ENCODE measurements at places on chromosomes 3 and 15.

GRCh38 chr15:62464705-62465104, 299.6 kb upstream of the C2CD4B start:
- no peak for DNase-seq

- DNase-seq, result no peak
Measured at GRCh38 chr15:70375006-70375431, 277.3 kb upstream of the TLE3 start.

- DNase-seq, result no peak
Measured at GRCh38 chr3:111904376-111905241, 45.5 kb downstream of the PHLDB2 start.

- no peak for DNase-seq
Measured at GRCh38 chr3:162391301-162391700, 894.7 kb downstream of the OTOL1 start.

DNA sequence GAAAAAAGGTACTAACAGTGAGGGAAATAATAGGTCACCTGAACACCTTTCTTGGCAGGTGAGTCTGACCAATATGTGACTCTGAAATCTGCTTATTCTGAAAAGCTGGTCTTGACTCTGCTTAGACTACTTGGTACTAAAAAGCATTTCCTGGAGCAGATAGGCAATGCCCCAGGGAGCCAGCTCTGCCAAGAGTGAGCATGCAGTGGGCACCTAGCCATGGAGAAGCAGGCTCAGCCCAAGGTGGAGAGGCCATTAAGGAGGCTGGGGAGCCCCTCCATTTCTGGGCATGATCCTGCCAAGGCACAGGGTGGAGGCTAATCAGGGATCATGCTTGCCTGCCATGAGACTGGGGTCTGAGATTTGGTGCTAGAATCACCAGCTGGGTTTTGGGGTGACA, 1.6 kb upstream of the LTF start:
- no peak for DNase-seq

- no peak for DNase-seq
Measured at GRCh38 chr3:146536681-146537080, 7.7 kb downstream of the PLSCR1 start.

GRCh38 chr3:133525435-133525834, 48.1 kb upstream of the CDV3 start:
- DNase-seq, result no peak

DNA sequence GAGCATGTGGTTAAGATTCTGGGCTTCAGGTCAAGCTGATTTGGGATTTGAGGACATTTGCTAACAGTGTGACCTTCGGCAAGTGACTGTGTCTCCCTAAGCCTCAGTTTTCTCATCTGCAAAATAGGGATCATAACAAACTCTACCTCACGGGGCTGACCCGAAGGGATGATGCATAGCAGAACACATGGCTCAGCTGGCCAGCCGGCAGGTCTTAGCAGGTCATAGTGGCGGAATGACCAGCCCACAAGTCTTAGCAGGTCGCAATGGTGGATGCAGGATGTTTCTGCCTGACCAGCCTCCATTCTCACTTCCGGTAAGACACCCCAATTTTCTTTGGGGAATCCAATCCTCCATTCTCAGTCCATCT, 63.3 kb downstream of the IQSEC1 start:
- DNase-seq, result no peak

- DNase-seq, result peak; percentile 48
Measured at GRCh38 chr15:75732809-75733451, 20.3 kb upstream of the CSPG4 start.

DNA sequence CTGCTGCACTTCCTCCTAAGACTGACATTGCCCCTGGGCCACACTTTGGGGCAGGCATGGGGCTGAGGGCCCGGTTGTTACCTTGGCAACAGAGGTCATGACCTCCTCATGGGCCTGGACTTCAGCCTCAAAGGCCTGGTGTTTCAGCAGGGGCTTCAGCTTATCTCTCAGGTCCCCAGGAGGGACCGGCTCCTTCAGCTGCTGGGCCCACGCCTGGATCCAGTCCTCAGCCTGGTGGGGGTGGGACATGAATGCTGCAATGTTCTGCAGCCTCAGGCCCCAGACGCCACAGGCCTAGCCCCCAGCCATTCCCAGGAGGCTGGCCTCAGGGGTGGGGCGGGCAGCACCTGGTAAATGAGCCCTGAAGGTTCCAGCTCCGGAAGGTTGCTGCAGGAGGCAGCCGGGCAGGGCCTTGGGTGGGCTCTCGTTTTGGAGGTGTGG, 27.6 kb downstream of the SPTBN5 start:
- DNase-seq, result no peak

DNA sequence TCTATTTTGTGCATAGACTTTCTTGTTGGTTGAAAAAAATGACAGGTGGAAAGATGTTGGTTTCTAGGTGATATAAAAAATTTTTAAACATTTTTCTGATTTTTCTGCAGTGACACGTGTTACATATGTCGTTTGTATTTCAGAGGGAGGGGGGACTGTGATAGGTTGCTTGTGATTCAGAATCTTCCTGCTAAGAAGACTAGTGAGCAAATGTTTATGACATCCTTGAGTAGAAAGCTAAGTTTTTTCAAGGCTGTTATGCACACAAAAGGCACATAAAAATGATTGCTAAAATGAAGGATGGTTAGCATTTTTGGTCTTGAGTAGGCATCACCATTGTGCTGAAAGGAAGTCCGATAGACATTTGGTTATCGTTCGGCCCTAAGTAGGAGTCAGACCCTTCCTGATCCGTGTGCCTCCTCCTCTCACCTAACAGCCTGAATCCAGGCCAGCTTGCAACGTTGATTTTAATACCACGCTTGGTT, 1.5 kb downstream of the ZNF639 start:
- no peak for DNase-seq

DNA sequence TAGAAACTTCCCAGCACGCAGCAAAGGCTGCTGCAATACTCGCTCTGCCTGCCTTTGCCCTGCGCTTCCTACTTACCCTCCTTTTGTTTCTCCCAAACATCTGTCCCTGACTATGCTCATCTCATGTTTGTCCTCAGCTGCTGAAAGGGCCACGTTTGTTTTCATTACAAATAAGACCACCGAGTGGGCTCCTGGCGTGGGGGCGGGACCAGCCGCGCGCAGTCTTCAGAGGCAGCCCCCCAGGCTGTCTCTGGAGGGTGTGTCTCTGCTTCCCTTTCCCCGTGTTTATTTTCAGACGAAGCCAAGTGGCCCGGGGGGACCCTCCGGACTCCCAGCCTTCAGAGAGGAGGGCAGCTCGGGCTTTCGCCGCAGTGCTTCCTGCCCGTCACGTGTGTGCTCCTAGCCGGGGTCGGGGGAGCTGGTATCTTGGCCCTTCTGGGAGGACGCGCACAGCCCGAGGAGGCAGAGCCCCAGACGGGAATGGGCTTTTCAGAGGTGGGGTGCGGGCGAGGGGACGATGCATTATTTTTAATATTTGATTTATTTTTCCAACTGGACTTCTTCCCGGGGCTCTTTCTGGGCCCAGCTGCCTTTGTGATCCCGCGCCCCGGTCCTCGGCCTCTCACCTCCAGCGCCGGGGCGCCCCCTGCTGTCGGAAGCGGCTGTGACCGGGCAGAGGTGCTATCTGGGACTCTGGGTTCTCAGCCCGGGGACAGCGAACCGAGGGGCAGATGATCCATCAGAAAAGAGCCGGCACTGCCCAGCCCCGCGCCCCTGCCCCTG, 70.0 kb upstream of the CGNL1 start:
- DNase-seq, result peak; percentile 84

DNA sequence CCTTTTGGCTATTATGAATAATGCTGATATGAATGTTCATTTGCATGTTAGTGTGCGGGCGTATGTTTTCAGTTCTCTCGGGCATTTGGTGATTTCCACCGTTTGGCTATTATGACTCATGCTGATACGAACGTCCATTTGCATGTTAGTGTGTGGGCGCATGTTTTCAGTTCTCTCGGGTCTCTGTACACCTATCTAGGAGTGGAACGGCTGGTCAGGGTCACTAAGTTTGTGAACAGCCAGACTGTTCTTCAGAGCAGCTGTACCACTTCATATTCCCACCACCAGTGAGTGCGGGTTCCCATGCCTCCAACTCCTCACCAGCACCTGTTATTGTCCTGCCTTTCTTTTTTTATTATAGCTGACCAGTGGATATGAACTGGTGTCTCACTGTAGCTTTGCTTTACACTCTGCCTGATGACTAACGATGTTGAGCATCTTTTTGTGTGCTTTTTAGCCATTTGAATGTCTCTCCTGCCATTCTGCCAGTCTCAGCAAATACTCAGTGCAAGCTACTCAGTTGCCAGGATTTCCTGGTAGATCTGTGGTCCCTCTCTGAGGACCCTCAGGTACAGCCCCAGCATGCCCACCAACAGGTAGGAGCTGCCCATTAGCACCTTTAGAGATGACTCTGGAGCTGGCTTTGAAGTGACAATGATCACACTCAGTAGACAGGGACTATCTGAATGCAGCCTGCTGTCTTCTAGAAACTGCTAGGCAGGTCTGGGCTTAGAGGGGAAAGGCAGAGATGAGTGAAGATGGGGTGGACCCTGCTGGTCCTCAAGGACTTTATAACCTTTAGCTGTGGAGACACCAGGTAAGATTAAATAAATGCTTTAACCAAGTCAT, 141.1 kb downstream of the XXYLT1 start:
- DNase-seq, result peak; percentile 23

DNA sequence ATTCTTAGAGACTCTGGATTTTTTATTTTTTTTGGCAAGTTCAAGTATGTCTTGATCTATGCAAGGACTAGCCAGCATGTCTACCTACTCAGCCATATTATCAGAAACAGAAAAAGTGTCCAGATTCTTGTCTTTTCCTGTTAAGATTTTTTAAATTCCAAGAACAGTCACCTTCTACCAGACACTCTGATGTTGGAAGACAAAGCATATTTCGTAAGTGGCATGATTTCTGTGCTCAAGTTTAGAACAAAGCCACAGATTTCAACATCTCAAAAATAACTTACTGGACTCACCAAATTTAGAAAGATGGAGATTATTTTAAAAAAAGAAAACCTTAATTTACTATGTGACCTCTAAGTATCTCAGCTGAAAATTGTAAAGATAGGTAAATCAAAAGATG, 61.9 kb downstream of the GOLGA6L7 start:
- no peak for DNase-seq

GRCh38 chr3:132659365-132660051, at the start of gene ACAD11:
ACAD11 (minus strand) TSS chr3:132659809; CDS start chr3:132659751, 58 bp downstream.
- peak; percentile 22 for DNase-seq

DNA sequence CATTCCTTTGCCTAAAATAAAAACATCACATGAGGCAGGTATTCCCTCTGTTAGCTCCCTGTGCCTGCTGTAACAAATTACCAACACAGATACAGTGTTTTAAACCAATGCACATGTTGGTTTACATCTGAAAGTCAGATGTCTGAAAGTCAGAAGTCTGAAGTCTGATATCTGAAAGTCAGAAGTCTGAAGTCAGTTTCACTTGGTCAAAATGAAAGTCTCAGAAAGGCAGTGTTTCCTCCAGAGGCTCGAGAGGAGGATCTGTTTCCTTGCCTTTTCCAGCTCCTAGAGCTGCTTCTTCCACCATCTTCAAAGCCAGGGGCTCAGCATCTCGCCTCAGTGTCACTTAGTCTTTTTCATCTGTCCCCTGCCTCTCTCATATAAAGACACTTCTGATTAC, 22.0 kb downstream of the SST start:
- no peak for DNase-seq

- DNase-seq, result no peak
Measured at GRCh38 chr3:10206166-10206511, 41.4 kb downstream of the IRAK2 start.

DNA sequence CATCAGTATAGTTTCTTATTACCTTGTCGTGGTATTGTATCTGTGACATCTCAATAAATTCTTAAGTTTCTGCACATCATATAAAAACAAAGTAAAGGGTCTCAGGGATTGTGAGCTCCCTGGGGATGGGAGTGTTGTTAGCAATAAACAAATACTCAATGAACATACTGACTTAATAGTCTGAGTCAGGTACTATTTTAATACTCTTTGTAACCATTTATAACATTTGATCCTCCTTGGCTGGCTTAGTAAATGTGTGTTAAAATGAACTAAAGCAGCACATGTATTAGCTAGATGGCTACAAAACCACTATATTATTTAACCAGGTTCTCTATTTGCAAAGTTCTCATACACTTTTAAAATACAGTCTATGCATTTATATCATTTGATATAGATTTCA, 1.8 kb downstream of the ICE2 start:
- DNase-seq, result no peak

DNA sequence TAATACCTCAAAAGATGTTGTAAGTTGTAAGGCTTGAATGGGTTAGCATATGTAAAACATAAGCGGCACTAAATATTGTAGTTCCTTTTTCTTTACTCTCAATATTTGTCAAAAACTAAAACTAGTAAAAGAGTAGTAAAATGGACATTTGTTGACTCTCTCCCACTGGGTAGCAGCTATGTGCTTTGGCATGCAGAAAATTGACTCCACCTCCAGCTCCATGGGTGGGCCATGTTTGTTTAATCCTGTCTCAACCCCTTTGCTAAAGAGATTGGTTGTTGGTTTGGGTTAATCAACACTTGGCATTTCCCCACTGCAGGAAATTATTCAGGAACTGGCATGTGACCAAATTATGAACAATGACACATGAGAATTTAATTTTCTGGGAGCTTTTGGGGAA, 114.8 kb downstream of the EOMES start:
- DNase-seq, result no peak

DNA sequence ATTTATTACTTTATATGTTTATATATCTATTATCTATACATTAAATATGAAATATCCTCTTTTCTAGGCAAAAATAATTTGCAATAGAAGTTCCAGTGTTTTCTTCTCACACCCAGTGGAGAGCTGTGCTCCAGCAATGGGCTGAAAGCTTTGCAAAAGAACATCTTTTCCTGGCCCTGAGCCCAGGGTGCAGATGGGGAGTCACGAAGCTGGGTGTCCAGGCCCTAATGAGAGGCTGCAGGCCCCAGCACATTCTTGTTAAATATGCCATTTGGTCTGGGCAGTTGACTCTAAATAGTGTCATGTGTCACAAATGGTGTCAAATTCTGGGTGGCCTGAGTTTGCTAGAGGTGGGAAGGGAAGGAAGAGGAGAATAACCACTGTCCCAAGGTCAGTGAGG, 5.7 kb downstream of the NTRK3 start:
- DNase-seq, result no peak

DNA sequence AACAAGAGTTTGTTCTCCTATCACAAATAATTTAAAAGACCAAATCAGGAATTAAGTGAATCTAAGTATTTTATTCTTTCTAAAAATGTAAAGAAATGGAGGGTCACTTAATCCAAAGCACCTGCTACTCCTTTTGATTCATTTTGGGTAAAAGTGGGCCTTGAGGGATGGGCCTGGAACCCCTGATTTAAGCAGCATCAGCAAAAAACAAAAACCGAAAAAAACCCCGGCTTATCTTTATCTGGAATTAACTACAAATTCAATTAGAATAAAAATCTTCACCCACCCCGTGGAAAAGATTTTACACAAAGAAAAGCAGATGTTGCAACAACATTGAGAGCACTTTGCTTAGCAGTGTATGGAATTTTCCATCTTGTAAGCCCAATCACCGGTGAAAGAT, 1018.2 kb downstream of the MCTP2 start:
- DNase-seq, result no peak

DNA sequence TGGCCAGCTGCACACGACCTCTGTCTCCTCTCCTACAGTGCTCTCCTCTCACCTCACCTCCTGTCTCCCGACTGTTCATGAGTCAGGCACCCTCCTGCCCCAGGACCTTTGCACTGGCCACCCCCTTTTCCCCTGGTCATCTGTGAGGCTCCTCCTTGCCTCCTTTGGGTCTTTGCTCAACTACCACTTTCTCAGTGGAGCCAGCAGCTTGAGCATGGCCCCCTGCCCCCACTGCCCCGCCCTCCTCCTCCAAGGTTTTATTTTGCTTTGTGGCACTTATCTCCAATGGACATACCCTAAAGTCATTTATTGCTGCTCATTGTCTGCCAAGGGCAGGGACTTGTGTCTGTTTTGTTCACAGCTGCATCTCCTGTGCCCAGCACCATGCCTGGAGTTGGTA, 64.3 kb downstream of the MGLL start:
- DNase-seq, result no peak

- DNase-seq, result no peak
Measured at GRCh38 chr3:35777563-35778554, 138.5 kb downstream of the ARPP21 start.
